ENCODE measurements at places on chromosomes 16 and 17.
A peak's percentile ranks its signal among the peaks of the same experiment; 100 is the strongest.

DNA sequence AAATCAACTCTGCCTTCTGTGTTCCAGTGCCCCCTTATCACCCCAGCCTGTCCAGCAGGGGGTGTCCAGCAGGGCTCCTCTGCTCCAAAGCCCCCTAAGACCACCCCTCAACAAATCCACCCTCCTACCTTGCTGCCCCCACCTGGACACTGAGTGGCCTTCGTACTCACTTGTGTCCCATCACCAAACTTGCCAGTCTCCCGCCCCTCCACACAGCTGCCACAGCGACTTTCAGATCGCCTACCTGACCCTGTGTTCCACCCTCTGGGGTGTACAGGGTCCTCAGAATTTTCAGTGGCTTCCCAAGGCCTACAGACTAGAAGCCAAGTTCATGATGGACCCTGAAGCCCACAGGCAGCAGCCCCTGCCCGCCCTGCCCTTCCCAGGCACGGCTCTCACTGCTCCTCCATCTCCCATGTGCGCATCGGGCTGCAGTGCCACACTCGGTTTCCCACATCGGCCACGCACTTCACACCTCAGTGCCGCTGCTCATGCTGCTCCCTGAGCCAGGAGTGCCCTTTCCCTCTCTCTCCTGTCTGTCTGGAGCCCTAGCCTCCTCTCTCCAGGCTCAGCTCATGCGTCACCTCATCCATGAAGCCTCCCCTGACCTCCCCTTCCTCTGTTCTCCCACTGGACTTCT is 11.8 kb downstream of the KCNH6 start:
- DNase-seq: no peak

GRCh38 chr16:82370282-82370681 is 200.3 kb upstream of the MPHOSPH6 start:
- no peak for DNase-seq

DNA sequence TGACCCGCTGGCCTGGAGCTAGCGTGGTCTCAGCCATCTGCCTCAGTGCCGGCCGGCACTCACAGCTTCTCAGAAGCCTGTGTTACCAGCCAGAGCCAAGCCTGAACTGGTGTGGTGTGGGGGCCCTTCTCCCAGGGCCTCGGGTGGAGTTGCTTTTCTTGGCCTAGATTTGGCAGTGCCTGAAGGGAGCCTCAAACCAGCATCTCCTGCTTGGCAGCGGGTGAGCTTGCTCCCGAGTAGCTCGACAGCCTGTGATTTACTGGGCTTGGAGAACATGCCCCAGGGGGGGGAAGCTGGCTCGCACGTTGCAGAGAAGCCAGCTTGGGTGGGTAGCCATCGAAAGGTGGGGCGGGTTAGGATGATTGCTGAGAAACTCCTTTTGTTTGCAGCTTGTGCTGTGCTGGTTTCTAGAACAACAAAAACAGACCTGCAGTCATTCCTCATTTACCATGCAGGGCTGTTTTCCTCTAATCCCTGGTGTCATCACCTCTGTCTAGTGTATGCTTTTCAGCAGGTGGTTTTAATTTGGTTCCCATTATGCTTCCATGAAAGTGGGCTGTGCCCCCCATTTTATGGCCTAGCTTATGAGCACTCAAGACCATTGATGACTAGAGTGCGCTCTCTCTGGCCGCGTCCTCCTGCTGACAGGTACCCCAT is 42.2 kb downstream of the TBCD start:
- DNase-seq: no peak

- DNase-seq: peak; percentile 43
Measured at GRCh38 chr16:50323335-50324011, 45.3 kb downstream of the BRD7 start.

DNA sequence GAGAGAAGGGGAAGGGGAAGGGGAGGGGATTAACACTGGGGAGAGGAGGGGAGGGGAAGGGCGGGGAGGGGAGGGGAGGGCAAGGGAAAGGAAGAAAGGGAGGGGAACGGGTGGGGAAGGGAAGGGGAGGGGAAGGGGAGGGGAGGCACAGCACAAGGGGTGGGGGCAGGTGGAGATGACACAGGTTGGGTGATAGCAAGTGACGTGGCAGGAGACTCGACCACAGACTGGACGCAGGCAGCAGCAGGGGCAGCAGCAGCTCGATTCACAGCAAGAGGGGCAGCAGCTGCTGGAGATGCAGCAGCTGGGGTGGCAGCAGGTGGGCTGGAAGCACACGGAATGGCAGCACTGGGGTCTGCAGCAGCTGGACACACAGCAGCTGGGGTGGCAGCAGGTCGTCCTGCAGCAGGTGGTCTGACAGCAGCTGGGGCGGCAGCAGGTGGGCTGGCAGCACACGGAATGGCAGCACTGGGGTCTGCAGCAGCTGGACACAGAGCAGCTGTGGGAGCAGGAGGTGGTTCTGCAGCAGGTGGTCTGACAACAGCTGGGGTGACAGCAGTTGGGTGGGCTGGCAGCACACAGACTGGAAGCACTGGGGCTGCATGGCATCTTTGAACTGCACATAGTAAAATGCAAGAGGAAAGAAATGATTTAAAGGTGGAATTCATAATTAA is at the start of gene KRTAP4-16:
Gene KRTAP4-16 (minus strand): TSS at position 624 of the 674 bp plus-strand sequence. CDS start 0 bp downstream, at position 624.
- DNase-seq: no peak

DNA sequence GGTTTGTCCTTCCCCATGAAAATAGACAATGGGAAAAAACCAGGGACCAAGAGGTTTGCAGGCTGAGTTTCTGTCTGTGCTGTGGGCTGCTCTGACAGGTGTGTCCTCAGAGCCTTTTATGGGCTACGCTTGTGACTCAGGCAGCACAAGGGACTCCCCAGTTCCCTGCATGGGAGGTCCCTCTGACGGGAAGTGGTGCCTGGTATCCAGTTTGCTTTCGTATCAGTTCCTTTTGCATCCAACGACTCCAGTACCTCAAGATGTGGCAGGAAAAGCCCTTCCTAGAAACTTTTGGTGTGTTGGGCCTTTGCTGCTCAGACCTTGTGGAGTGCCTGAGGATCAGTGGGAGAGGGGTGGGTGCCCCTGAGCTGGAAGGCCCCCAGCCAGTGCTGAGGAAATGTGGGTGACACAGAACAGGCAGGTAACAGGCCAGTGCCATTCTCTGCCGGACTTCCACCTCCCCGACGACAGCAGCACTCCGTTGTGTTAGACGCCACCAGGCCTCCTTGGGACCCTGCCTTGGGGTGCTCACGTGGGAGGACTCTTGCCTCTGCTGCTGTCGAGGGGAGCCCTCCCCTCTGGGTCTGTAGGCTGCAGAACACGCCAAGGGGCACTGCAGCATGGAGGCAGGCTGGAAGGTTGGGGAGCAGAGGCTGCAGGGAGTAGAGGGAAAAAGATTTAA is 38.4 kb upstream of the IRF8 start:
- DNase-seq: no peak

GRCh38 chr16:54112451-54113206 is 174.0 kb downstream of the IRX3 start:
- DNase-seq: no peak

DNA sequence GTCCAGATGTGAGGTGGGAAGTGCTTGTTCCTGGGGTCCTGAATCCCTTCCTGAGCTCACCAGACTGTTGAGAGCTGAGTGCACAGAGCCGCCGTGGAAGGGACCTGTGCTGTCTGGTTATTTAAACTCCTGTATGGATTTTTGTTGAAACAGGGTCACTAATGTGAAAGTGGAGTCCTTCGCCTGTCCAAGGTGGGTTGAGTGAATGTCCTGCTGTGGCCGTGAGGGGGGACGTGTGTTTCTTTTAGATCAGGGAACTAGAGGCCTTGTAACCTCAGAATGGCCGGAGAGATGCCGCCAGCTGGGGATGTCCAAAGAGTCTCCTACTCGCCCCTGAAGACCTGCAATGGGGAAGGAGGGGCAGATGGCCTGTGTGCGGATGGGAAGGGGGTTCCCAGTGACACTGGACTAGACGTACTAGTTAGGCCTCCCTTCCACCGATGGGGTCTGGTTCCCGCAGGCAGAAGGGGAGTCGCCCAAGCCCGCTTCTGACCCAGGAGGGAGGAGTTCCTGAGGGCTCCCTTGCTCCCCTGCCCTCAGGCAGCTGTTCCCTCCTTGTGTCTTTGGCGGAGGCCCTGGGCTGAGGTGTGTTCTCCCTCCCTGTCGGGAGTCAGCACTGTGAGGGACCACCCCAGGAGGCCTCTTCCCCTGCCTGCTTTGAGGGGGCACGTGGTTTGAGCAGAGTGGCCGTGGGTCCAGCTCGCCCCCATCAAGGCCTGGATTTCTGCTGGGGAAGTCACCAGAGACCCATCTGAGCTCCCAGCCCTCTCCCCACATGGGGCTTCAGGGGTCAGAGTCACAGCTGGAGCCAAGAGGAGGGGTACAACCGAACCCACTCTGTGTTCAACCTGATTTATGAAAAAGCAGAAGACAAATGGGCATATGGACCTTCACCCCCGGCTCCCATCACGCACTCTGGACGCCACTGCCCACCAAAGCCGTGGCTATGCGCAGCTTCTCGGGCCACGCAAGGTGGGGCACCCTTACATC is 30.9 kb downstream of the OR1D5 start:
- no peak for DNase-seq

- DNase-seq: no peak
Measured at GRCh38 chr16:70681382-70682238, 4.2 kb downstream of the MTSS2 start.

- no peak for DNase-seq
Measured at GRCh38 chr17:34720760-34721159, 141.4 kb downstream of the TMEM132E start.

- peak; percentile 54 for DNase-seq
Measured at GRCh38 chr17:35795007-35795870, at the start of gene MMP28. Gene MMP28, minus strand, starts transcription at chr17:35795641. Its CDS starts 264 bp downstream, at chr17:35795377.

- no peak for DNase-seq
Measured at GRCh38 chr17:42655528-42655927, 3.6 kb upstream of the TUBG2 start.

DNA sequence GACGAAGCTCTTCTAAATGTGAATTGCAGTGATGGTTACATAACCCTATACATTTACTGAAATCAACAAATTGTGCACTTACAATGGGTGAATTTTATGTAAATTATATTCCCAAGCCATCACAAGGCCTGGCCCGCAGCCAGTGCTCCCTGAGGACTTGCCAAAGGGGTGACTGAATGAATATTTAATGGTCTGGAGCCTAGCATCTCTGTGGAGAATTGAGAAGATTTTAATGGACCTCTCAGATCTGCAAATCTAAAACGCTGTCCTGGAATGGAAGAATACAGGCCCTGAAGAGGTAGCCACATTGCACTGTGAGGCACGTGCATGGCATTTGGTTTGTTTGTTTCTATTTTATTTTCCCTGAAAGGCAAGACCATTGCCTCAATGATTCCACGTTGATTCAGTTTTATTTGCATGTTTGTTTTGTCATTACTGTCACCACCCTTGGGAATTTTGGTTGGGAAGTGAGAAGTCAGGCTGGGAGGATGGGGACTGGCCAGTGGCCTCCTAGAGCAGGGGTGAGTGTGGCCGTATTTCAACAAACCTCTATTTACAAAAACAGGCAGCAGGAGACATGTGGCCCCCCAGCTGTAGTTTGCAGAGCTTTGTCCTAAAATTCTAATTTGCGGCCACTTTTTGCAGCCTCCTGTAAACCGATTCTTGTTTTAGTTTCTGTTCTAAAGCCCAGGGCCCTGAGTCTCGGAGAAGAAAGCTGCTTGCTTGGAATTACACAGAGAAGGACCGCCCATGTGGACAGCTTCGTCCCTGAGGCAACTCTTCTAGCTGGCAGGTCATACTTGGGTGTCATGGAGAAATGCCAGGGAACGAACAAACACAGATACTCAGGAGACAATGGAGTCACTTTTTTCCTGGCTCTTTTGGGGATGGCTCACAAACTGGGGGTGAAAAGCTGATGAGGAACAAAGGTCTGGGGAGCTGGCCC is 40.5 kb upstream of the GCSH start:
- no peak for DNase-seq

GRCh38 chr17:43935204-43935925 is 6.9 kb downstream of the PPY start:
- no peak for DNase-seq
